ENCODE measurements at places on chromosomes 4 and X.

DNA sequence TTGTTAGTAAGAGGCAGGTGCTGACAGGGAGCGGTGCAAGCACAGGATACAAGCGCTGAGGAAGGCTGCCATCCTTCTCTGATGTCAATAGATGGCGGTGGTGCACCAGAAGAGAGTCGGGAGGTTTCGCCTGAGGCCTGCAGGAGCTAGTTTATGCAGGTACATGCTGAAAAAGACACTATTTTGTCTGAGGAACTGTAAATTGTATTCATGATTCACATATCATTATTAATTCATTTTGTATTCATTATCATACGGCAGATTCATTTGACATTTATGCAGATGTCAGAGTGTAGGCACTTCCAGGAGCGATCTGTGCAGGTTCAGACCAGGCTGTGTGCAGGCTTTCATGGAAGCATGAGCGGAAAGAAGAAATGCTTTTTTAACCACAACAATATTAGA, 824.0 kb downstream of the STIM2 start:
- DNase-seq = peak; percentile 26

- DNase-seq = no peak
These were observed 58.4 kb upstream of the HS3ST1 start for GRCh38 chr4:11487139-11487538.

- DNase-seq = peak; percentile 29
These were observed 181.0 kb upstream of the KCNIP4 start for GRCh38 chr4:22129454-22130029.

- no peak for DNase-seq
These were observed 25.7 kb downstream of the GAB3 start for GRCh38 chrX:154724993-154725756.

DNA sequence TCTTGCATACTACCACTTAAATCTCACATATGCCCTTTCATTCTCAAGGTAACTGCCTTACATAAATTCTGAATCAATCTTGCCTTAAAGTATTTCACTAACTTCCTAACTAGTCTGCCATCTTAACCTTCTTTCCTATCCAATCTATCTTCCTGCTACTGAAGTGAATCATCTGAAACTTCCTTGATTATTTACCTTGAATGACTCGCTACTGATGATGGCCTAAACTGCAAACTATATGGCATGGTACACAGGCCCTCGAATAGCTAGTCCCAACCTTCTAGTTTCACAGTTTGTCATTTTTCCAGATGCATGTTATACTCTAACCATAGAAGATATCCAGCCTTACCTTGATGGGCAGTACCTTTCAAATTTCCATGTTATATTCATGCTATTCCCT, 19.9 kb downstream of the PHKA1 start:
- DNase-seq = no peak

- no peak for DNase-seq
These were observed 3.9 kb downstream of the KLHL8 start for GRCh38 chr4:87216469-87216868.

DNA sequence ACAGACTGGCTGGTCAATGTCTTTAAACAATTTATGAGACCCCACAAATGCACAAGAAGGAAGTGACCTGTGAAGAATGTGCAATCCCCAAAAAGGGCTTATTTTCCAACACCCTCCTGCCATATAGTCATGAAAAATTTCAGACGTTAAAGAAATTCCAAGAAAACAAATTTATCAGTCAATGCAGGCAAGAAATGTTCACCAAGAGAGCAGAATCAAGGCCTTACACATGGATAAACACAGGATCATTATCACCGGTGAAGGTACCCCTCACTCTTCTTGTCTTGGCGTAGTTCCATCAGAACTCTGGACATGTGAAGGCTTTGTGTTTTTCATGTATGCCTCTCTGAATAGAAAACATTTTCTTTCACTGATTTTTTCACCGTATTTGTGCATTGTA, 186.7 kb upstream of the GALNTL6 start:
- DNase-seq = no peak

DNA sequence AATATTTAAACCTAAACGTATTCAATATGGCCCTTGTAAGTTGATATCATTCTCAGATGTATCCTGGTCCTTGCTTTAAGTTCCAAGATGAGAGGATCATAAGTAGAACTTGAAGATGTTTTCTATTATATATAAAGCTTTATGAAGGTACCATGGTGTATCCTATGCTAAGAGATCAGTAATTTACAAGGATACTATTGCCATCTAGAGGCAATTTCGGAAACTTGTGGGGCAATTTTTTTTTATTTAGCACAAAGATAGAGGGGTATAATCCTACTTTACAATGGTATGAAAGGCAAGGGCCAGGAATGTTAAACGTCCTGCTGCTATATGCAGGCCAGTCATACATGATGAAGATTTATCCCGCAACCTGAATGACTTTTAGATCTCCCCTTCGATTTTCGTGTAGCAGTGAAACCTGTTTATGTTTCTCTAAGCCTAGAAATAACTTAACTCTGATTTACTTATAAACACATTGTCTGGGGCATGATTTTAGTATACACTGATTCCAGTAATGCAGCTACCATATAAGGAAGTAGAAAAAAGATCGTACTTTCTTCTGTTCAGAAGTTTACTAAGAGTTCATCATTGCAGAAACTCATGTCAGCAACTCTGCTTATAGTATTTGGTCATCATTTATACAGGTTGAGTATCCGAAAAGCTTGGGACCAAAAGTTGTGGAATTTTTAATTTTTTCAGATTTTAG, 2.6 kb downstream of the SLC25A31 start:
- DNase-seq = peak; percentile 6

DNA sequence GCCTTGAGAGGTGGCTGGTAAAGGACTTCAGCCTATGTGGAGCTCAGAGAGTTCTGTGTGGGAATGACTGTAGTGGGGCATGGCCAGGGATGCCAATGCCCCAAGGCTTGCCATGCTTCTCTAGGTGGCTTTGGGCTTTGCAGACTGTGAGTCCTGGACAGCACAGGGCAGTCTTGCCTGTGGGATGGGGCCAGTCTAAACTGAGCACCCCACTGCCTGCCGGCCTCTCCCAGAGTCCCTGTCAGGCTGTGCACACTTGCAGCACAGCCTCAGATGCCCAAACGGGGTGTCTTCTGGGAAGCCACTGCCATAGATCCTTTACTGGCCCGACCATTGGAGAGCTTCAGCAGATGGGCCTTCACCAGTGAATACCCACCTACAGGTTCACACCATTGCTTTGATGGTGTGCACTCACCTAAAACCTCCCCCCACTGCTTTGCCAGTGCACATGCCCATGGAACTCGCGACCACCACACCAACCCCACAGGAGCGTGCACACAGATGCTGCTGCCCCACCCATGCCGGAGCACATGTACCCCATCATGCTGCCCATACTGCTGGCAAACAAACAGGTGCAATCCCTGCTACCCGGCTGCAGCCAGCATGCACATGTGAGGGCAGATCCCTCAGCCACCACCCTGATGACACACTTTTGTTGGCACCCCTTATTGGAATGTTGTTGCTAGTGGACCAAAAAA, 97.3 kb upstream of the CNKSR2 start:
- no peak for DNase-seq

DNA sequence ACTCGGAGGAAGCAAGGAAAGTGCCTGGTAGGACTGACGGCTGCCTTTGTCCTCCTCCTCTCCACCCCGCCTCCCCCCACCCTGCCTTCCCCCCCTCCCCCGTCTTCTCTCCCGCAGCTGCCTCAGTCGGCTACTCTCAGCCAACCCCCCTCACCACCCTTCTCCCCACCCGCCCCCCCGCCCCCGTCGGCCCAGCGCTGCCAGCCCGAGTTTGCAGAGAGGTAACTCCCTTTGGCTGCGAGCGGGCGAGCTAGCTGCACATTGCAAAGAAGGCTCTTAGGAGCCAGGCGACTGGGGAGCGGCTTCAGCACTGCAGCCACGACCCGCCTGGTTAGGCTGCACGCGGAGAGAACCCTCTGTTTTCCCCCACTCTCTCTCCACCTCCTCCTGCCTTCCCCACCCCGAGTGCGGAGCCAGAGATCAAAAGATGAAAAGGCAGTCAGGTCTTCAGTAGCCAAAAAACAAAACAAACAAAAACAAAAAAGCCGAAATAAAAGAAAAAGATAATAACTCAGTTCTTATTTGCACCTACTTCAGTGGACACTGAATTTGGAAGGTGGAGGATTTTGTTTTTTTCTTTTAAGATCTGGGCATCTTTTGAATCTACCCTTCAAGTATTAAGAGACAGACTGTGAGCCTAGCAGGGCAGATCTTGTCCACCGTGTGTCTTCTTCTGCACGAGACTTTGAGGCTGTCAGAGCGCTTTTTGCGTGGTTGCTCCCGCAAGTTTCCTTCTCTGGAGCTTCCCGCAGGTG, 637 bp downstream of the AR start:
- DNase-seq = no peak

GRCh38 chrX:66728818-66729271, 90.0 kb upstream of the EDA2R start:
- peak; percentile 14 for DNase-seq

DNA sequence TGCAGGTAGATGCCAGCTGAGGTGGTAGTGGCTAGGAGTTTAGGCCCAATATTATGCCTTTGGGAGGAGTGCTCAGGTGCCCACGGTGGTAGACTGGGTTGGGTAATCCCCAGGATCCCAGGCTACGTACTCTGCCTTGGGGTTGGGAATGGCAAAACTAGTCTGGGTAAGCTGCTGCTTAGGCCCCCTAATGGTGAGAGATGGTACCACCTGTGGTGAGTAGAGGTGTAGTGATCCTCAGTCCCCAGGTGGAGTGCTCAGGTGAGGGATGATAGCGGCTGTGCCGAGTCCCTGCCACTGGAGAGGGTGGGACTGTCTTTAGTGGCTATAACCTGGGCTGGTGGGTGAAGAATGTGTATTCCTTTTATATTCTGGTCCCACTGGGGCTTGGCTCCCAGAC, 75.2 kb downstream of the IL1RAPL2 start:
- no peak for DNase-seq

DNA sequence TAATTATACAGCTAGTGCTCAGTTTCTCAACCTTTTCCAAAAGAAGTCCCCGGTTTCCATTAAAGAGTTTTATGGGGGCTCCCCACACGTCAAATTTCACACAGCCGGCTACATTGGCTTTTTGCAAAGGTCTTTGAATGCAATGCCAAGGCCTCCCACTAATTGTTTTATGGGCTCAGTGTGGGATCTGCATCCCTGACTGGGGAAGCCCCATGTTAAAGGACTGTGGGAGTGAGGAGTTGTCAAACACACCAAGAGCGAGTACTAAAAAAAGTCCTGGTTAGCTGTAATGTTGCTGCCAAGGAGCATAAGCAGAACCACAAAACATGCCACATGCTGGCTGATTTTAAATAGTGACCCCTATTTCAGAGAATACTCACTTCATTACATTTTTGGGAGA, 162.6 kb downstream of the BMPR1B start:
- DNase-seq = no peak

GRCh38 chrX:53018627-53019026, 30.0 kb upstream of the GPR173 start:
- no peak for DNase-seq

DNA sequence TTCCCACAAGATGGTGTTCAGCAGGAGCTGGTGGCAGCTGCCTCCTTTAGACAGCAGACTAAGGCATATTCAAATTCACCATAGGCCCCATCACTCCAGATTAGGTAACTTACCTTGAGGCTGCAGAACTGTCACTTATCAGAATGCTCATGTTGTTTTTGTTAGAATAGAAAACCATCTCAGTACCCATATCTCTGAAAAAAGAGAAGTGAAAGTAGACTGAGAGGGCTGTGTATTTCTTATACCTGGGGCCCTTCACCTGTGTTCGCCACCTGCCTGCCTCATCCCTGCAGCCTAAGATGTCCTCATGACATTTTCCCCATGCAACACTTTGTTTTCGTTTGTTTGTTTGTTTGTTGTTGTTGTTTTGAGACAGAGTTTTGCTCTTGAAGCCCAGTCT, 32.9 kb upstream of the SPRY1 start:
- no peak for DNase-seq

GRCh38 chrX:153925387-153925738, 701 bp downstream of the ARHGAP4 start:
- no peak for DNase-seq

- DNase-seq = no peak
These were observed 7.8 kb downstream of the FLNA start for GRCh38 chrX:154366666-154367055.

DNA sequence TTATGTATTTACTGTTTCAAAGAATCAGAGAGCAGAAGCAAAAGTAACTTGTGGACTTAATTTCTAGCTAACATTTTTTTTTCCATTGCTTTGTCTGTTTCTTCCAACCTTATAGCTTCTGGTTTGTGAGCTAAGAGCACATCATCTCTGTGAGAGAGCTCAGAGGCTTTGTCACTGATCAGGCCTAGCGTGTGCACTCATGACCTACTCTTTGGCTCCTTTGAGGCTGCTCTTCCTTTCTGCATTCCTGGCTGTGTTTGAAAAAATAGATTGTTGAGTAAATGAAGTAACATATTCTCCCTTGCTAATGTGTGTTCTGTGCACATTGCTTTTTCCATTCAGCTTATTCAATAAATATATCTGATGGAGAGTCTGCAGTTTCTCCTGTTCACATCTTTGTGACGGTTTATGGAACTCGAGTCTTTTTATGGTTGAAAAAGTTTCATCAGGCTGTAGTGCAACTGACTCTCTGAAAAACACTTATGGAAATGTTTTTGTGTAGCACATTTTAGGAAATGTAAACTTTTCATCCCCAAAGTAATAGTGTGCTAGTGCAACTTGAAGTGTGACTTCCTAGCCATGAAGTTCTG, 133.0 kb downstream of the RAPGEF2 start:
- no peak for DNase-seq

- DNase-seq = no peak
These were observed 16.4 kb downstream of the TCEANC start for GRCh38 chrX:13669246-13669737.

- no peak for DNase-seq
These were observed 136.5 kb upstream of the GALNTL6 start for GRCh38 chr4:171676555-171677215.

- DNase-seq = no peak
These were observed 10.4 kb downstream of the CCNI start for GRCh38 chr4:77065382-77065781.

Data from NCI-H1694 (cell line).